ENCODE measurements at places on chromosomes 1 and 21.

- DNase-seq, result no peak
Observed at GRCh38 chr21:44294391-44295162, 5.3 kb upstream of the PFKL start.

- DNase-seq, result no peak
Observed at GRCh38 chr1:29824511-29825273, 588.4 kb downstream of the PTPRU start.

DNA sequence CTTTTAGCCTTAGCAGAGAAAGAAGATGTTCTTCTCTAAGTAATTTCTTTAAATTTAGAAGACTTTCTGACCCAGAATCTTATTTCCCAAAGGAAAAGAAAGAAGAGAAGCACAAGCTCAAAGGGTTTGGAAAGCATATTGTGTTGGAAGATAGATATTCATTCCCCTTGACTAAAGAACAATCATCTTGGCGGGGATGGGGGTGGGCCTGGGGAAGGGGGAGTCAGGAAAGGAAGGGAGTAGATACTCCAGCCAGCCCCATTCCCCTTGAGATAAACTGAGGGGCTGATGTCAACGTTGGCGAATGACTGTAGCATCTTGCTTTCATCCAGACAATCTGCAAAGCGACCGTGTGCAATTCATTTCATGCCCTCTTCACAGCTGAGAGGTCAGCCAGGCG is 66.5 kb upstream of the SIPA1L2 start:
- no peak for DNase-seq

DNA sequence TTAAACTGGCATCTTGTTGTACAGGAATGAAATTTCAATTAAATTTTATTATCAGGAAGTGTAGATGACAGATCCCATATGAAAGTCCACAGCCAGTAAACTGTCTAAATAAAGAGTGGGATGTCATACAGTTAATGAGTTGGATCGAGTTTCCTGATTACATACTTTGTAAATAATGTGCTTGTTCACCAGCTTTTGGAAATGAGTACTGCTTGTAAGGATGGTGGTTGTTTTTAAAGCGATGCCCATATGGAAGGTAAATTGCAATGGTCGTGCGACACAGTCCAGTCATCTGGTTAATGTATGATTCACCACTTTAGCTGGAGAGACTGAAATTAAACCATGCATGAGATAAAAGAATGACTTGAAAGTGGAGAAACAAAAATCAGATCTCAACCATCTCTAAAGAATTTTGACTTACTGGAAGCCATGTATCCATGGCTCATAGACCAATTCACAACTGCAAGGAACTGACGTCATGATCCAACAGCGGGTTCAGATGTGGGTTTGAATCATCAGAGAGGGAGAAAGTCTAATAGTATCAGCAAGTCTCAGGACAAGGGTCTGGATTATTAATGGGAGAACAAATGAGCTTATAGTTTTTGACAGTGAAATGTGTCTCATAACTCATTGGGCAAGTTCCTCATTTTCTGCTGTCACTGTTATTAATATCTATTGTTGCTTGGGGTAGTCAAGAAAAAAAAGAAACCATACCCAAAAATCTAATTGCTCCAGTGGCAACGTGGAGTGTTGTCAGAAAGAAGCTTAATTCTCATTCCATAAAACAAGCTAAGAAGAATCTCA is 49.0 kb downstream of the MAP10 start:
- DNase-seq, result no peak

- DNase-seq, result no peak
Observed at GRCh38 chr21:26001356-26001755, 169.2 kb downstream of the APP start.

DNA sequence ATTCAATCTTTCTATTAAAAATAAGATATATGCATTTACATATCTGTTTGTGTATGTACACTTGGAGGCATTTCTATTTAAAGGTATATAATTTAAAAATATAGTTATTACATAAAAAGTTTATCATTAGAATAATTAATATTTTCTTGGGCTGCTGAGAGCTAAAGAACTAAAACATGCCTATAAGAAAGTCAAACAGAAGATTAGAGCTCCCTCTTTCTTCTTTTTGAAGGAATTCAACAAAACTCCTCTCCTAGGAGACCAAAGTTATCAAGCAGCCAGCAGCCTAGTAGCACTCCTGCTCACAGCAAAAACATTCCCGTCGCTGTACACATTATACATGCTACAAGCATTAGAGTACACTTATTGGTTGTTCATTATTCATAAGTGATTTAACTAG is 216.4 kb downstream of the VAV3 start:
- no peak for DNase-seq

- no peak for DNase-seq
Observed at GRCh38 chr1:58576325-58576726, 726 bp downstream of the TACSTD2 start.

DNA sequence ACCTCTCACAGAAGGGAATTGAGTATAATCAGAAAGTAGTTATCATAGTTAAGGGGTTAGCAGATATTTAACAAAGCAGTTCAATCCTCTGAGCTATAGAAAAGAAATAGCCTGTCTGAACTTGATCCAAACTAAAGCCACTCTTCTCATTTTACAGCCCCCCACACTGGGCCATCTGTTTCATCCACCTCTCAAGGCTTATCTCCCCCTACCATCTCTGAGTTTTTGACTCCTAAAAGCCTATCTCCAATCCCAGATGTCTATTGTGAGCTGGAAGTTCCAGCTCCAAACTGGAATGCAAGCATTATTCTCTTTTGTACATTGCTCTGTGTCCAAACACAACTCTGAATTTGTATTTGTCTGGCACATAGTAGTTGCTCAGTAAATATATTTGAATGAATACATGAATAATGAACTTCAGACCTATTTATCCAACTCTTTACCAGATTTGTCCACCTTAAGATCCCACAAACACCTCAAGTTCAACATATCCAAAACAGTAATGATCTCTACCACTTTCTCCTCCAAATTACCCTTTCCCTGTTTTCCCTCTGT is 98.1 kb downstream of the PLPP3 start:
- no peak for DNase-seq

GRCh38 chr1:173601588-173601987 is 1.3 kb downstream of the SLC9C2 start:
- DNase-seq, result no peak

DNA sequence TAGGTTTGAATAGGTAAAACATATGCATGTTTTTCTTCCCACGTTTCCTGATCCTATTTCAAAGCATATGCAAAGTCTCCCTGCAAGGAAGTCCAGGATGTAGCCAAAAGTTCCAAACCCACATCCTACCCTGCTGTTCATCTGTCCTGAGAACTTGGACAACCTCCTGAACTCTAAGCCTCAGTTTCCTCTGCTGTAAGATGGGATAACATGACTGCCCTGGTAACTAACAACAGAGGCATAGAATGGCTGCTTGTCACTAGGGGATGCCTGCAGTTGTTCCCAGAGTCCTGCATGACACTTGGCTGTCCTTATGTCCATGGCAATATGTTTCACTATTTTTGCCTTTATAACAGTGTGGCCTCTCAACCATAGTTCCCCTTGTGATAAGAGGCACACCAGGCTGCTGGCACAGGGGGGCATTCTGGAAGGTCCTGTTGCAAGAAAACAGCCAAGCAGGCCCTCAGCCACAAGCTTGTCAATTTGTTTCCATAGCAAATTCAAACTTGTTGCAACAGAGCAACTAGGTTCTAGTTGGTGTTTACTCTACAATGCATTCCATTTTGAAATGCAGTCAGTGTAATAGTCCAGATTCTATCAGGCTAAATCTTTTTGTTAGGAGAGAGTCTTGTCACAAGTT is 1.5 kb upstream of the HDGF start:
- DNase-seq, result no peak

DNA sequence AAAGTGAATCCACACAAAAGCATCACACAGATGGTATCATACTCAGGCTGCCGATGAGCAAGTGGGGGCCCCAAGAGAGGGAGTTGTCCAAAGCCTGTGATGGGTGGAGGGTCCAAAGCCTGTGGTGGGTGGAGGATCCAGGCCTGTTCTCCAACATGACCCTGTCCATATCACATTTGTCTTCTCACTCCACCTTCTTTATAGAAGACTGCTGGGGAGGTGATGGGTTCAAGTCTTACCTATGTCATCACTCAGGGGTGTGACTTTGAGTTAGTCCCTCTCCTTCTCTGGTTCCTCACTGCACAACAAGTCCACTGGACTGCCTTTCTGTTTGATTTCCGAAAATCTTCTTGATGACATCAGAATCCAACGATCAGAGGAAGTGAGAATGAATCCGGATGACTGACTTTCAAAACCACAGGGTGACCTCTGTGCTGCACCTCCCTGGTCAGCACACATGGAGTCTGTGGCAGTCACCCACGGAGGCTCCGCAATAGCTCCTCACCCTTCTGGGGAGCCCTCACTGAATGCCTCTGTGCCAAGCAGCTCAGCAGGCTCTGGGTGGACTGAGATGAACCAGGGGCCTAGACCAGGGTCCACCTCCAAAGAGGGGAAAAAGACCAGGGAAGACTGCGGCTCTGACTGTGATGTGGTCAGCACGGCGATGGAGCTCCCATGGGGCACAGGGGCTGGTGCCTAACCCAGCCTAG is 166.8 kb downstream of the HIVEP3 start:
- no peak for DNase-seq

- DNase-seq, result no peak
Observed at GRCh38 chr21:14869984-14870852, 194.6 kb downstream of the NRIP1 start.
